ENCODE measurements at places on chromosomes 7 and 10.

DNA sequence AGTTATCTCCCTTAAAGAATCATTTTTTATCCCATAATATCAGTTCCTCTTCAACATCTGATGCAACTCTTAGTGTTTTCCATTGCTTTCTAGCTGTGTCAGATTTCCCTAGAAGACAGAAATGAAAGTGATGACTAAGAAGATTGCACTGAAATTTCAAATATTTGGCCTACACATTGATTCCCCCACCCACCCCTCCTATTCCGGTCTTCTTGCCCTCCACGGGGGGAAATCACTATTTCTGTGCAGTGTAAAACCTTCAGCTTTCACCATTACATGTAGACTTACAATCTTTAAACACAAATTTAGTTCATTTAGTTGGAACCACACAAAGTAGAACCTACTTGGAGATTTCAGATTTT is 63.7 kb upstream of the IL6 start:
- peak; percentile 77 for DNase-seq

DNA sequence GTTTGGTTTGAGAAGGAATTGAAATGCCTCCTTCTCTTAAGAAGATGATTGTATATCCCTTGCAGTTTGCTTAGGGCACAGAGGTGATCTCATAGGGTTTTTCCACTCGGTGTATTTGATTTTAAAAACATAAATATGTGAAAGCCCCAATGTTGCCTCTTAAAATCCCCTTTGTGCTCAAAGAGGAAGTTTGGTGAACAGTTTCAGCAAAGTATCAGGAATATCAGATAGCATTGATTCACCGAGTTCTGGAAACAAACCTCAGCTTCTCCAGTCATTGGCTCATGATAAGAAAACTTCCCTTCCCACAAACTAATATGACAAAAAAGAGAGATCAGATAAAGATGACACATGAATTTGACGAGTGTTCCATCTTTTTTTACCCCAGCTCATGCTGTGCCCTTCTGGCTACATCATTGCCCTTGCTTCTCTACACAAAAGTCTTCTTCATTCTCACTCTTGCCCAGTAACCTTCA is 20.1 kb upstream of the SMNDC1 start:
- no peak for DNase-seq

DNA sequence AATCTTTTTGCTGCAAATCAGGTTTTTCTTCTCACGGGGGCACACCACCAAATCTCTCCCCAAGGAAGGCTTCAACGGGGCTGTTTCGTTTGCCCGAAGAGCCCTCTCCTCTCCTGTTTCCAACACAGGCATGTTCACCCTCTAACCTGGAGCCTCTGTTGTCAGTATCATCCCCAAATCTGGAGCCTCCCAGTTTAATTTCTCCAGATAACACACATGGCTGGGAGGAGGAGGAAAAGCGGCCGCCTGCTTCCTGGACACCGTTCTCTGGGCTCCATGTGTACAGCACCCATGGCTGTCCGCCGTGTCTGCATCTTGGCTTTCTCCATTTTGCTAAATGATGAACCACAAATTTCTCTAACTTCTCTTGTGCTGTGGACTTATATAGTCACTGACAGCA is 214.5 kb downstream of the DIP2C start:
- DNase-seq, result no peak

DNA sequence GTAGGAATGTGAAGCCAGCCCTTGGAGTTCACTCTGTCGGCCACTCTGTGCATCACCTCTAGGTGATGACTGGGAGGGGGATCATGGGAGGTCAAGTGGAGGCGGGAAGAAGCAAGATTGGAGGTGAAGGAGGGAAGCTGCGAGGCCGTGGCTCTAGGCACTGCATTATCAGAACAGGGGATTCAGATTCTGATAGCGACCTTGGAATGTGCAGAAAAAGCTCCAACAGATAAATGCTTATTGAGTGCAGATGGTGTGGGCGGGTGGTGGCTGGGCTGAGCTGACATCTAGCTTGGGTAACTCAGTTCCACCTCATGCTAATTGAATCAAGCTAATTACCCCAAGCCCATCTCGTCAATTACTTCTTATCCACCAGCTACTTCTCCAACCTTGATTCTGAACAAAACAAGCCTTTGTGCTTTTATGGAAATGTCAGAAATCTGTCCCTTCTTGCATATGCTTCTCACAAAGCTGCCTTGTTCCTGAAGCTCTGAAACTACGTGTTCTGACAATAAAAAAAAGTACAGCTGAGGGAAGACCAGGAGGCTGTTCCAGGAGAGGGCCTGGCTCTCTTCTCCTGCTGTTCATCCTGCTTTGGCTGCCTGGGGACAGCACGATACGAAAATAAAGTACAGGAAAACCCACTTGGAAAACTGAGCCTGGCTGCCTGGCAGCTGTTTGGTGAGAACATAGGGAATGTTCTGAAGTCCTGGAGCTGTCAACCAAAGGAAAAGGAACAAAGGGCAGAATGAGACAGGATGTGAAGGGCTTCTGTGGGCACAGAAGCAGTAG is 27.5 kb downstream of the STRA8 start:
- no peak for DNase-seq

DNA sequence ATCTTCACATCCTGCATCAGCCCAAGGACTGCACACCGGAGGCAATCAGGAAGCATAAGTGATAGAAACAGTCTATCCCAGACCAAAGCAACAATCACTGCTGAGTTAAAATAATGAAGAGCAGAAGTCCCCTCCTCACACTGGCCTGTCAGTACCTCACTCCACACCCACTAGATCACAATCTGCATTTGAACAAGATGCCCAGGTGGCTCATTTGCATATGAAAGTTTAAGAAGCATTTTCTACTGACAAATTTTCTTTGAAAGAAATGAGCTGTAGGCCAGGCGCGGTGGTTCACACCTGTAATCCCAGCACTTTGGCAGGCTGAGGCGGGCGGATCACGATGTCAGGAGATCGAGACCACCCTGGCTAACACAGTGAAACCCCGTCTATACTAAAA is 77.4 kb downstream of the CUL2 start:
- no peak for DNase-seq
